RPMI8226 (cell line): ENCODE measurements at places on chromosomes 1 and 21.
A peak's percentile ranks its signal among the peaks of the same experiment; 100 is the strongest.

- DNase-seq = no peak
These were observed 23.5 kb downstream of the NTPCR start for GRCh38 chr1:232973652-232974611.

DNA sequence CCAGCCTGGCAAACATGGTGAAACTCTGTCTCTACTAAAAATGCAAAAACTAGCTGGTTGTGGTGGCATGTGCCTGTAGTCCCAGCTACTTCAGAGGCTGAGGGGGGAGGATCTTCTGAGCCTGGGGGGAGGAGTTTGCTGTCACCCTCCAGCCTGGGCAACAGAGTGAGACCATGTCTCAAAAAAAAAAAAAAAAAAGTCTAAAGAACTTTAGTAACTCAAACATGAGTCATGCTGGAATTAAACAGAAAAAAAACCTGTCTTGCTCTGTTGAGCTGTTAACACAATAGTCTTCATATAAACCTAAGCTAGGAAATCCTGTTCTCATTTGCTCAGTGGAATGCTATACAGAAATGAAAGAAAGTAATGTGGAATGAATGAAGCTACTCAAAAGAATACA lies 16.7 kb upstream of the DISP1 start:
- no peak for DNase-seq

DNA sequence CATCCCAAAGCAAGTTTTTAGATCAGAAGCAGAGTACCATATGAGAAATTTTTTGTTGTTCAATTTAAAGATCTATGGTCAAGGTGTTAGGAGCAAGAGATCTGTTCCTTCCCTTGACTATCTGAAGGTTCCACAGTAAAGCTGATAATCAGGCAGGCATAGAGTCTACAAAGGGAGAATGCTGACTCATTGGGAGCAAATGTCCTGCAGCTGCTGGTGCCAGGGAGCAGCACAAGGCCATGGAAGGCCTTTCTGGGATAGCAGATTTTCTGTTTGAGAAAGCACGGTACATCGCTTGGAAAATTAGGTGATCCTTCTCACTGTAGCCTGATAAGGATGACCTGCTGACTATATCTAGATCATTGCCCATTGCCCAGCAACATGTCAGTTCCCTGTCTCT lies 210.1 kb upstream of the C1orf87 start:
- DNase-seq = no peak

GRCh38 chr1:70503358-70503757 lies 92.3 kb downstream of the CTH start:
- DNase-seq = no peak

DNA sequence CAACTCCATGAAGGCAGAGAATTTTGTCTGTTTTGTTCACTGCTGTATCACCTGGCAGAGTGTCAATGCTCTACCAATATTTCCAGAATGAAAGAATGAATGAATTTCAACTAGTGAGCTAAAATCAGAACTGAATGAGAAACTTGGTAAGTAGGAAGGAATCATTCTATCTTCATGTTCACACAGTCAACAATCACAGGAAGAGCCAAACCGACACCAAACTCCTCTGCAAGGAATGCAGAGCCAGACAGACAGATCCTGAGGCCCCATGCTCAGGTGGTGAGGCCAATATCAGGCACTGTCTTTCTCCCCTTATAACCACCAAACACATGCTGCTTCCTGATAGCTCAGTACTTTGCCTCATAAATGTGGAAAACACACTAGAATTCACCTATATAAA lies 139.1 kb downstream of the SLC45A1 start:
- DNase-seq = no peak

- DNase-seq = no peak
These were observed 75.4 kb downstream of the AHCTF1 start for GRCh38 chr1:246856371-246856770.

GRCh38 chr1:39243302-39243701 lies 38.8 kb downstream of the MACF1 start:
- no peak for DNase-seq

GRCh38 chr1:173050865-173051264 lies at the start of gene TNFSF18:
Gene TNFSF18, minus strand, starts transcription at chr1:173050941. Its CDS starts 45 bp downstream, at chr1:173050896.
- DNase-seq = peak; percentile 79

GRCh38 chr1:76374086-76374485 lies 299.5 kb downstream of the ST6GALNAC3 start:
- DNase-seq = no peak

DNA sequence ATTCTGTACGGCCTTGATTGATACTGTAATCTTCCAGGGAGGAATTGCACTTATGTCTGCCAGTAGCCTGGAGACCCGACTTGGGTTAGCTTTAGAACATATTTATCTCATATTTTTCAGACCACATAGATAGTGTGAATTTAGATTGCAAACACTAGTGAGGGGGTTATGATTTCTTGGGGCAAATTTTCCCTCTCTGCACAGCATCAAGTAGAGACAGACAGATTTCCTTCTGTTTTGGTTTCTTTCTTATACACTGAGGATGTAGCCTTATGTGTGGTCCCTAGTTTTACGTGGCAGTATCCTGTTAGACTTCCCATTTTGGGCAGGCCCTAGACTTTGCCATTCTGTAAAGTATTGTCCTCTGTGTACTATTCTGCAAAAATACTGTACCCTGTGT lies 29.0 kb downstream of the SOAT1 start:
- no peak for DNase-seq

- DNase-seq = no peak
These were observed 2.5 kb upstream of the GBP4 start for GRCh38 chr1:89201106-89201794.

DNA sequence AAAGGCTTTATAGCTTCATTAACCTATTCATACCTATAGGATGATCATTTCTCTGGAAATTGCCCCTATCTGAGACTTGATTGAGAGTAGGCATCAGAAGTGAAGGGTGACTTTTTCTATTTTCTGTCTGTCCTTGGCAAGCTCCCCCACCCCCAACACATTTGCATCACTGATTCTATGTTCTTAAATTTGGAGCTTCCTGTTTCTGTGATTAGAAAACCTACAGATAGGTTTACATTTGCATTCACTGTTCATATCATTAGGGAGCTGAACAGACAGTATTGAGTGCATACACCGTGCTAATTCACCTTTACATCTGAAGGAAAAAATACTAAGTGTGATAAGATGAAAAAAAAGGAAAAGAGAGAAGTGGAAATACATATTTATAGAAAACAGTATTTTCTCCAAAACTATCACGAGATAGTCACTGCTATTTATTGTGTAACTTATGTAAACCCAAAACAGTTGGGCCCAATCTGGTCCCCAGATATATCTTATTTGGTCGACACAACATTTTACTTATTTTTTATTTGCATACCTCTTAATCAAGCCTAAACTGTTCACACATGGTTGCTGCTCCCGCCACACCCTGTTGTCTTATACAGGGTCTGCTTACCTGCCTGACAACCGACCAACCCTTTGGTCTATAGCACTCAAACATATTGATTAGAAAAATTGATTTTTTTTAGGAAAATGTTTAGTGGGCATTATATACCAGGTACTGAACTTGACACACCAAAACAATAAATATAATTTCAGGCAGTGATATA lies 218.8 kb downstream of the NTNG1 start:
- no peak for DNase-seq

DNA sequence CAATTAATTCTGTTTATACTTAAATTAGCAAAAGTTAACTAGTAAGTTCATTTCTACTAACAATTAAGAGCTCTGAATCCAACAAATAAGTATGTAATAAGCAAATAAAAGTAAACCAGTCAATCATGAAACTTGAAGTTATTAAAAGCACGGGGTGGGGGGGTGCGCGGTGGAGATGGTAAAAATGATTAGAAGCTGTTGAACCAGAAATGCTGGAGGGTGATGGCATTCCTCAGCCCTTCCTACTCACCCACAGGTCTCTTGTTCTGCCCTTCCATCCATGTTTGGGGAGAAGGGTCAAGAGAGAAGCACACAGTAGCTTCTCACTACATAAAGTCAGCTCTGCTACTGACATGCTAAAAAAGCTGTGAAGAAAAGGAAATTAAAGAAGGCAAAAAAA lies 63.5 kb downstream of the AKT3 start:
- no peak for DNase-seq

DNA sequence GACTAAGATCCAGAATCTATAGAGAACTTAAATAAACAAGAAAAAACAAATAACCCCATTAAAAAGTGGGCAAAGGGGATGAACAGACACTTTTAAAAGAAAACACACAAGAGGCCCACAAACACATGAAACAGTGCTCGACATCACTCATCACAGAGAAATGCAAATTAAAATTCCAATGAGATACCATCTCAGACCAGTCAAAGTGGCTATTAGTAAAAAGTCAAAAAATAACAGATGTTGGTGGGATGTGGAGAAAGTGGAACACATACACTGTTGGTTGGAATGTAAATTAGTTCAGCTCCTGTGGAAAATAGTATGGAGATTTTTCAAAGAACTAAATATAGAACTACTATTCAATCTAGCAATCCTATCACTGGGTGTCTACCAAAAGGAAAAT lies 143.1 kb downstream of the IFI44 start:
- no peak for DNase-seq

GRCh38 chr1:247365023-247365422 lies 33.4 kb upstream of the ZNF496 start:
- no peak for DNase-seq

DNA sequence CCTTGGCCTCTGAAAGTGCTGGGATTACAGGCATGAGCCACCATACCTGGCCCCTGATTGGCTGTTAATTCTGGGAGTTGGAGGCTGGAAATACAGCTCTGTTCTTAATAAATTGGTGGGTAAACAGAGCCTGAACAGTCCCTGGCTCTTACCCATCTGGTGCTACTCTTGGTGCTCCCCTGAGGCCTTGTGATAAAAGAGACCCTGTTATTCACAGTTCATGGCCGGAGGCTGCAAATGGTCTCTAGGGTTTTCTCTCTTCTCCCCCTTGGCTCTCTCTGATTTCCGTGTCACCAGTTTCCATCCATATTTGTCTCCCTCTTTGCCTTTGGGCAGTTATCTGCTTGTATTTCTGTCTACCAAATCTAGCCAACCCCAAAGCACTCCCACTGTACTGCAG lies 17.2 kb downstream of the NFASC start:
- no peak for DNase-seq

DNA sequence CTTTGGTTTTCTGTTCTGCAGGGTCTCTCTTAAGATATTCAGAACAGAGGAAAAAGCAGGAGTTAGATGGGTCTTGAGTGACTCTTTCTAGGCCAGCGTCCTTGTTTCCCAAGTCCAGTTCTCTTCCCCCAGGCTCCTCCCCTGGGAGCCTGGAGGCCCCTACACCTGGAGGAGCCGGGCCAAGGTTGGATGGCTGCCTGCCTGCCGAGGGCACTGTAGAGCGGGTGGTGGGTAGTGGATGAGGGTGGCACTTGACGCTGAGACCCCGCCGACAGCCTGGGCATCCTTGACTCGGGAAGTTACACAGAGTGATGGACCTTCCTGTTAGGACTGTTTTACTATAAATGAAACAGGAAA lies 17.4 kb upstream of the KANK4 start:
- DNase-seq = no peak

DNA sequence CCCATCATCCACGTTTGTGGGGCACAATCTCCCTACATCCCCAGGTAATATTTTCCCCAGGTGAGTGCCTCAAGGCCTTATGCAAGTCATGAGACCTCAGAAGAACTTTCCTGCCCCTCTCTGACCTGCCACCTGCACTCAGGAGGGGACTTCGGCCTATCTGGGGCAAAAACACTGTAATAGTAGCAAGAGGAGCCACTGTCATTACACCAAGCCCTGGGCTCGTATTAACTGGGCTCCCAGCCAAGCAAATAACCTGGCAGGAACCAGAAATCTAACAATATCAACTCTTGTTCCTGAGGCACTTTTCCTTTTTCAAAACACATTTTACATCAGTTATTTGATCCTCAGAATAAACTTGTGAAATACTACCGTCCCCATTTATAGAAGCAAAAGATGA lies 30.9 kb downstream of the LAMB3 start:
- no peak for DNase-seq

- DNase-seq = no peak
These were observed 76.5 kb downstream of the GALNT2 start for GRCh38 chr1:230143534-230143933.

GRCh38 chr1:59543211-59543668 lies 246.3 kb downstream of the FGGY start:
- no peak for DNase-seq

- DNase-seq = no peak
These were observed 40.0 kb downstream of the S1PR1 start for GRCh38 chr1:101276818-101277217.

- DNase-seq = no peak
These were observed 15.7 kb downstream of the COL6A2 start for GRCh38 chr21:46113497-46114176.

DNA sequence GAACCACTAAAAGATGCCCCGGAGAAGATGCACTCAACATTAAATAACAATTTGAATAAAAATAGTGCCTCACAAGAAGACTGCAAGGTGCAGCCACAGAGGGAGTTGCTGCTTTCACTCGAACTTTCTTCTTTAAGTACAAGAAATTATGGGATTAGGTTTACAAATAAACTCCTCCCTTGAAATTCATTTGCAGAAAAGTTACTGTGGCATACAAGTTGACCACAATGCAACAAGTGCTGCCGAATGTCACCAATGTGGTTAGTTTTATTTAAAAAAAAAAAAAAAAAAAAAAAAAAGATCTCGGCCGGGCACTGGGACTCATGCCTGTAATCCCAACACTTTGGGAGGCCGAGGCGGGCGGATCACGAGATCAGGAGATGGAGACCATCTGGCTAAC lies 76.8 kb upstream of the RAB4A start:
- DNase-seq = no peak

- DNase-seq = peak; percentile 26
These were observed 186.4 kb upstream of the ZNHIT6 start for GRCh38 chr1:85894651-85895050.

GRCh38 chr1:41525891-41526587 lies 41.6 kb upstream of the EDN2 start:
- DNase-seq = no peak

GRCh38 chr1:29223521-29223920 lies 7.2 kb downstream of the MECR start:
- no peak for DNase-seq

DNA sequence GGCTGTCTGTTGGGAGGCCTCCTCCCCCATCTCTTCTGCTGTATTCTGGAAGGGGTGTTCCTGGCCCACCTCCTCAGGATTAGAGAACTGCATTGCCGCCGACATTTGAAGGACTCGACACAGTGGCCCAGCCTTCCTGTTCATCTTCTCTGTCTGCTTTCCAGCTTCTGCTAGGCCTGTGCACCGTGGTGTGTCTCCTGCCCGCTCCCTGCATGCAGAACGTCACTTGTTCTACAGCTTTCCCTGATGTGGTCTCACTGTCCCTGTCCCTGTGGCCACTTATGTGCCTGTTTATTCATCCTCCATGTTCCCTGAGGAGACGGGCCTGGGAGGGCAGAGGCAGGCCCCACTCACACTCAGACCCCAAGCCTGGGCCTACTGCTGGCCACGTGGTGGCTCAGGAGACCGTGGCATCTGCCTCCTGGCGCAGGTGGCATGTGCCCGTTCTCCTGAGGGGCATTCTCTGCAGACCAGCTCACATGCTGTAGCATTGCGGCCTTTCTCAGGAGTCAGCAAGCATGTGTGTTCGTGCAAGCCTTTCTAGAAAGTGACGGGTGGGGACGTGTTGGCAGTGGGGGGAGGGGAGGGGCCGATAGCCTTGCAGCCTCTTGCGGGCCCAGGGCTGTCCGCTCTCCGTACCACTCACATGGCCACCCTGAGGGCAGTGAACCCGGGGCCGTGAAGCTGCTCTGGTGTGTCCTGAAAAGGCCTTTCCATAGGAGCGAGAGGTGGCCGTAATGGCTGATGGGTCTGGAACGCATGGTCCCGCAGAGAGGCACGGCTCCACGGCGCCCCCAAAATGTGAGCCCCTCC lies 35.9 kb downstream of the POFUT2 start:
- DNase-seq = no peak

GRCh38 chr1:243483071-243483771 lies 227.4 kb downstream of the SDCCAG8 start:
- no peak for DNase-seq
